ENCODE measurements at places on chromosomes 2 and 18.
A peak's percentile ranks its signal among the peaks of the same experiment; 100 is the strongest.

DNA sequence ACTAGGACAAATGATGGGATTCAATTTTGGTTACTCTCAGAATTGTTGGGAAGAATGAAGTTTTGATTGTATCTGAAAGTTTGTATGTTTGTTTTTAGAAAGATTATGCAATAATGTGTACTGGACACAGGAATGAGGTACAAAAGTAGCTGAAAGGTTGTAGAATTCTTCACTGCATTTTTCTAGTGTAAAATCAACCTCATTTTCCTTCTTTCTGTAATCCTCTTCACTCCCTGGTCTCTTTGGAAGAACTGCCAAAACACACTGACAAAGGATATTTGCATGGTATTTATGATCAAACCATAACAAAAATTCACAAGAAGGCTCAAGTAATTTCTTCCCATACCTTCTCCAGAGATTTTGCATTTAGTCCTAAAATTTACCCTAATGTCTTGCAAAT lies 110.7 kb downstream of the ZEB2 start:
- DNase-seq, result no peak

- DNase-seq, result no peak
These were observed 276.4 kb downstream of the TWIST2 start for GRCh38 chr2:239124152-239124899.

DNA sequence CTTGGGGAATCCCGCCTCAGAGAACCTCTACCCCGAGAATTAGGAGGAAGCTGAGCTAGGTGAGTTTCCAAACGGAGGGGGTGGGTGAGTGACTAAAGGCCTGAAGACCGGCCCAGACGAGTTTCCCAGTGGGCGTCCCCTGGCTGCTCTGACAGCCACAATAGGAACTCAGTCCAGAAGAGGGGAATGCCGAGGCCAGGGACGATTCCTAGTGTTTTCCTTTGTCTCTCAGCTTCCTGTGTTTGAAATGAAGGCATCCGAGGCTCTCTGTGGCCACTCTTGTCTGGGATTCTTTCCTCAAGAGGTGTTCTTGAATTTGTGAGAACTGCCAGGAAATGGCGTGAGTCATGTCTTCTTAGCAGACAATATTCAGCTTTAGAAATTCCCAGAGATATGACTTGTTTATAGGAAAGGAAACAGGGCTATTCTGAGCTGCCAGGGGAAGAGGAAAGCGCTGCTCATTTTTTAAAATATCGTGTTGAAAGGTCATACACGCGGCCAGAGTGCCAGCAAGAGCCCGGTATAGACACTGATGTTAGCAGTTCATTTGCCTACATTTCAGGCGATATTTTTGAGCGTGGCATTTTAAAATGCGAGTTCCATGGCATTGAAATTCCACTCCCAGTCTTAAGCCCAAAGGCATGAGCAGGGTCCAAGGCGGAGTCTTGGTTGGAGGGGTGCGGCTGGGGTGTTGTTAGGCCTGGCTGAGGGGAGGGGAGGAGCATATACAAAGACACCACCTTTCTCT lies 169.1 kb upstream of the KLF7 start:
- no peak for DNase-seq

DNA sequence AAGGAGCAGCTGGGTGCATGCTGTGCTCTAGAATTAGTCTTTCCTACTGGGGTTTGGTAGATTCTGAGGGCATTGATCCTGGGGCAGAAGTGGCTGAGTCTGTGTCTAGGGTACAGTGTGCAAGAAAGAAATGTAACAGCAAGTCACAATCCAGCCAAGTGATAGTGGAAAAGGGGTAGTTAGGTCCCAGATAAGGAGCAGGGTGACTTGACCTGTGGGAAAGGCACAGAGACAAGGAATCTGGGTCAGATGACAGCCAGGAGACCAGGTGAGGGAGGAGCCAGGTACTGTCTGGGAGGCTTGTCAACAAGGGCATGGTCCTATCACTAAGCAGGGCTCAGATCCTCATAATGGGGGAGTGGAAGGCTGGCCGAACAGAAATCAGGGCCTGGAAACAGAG lies 8.1 kb downstream of the IL37 start:
- DNase-seq, result no peak

GRCh38 chr2:238499731-238500580 lies 73.2 kb downstream of the ASB1 start:
- no peak for DNase-seq

GRCh38 chr18:58980991-58981390 lies 116.3 kb downstream of the ZNF532 start:
- no peak for DNase-seq

- DNase-seq, result no peak
These were observed 886.4 kb upstream of the CDH2 start for GRCh38 chr18:29063346-29063745.

- no peak for DNase-seq
These were observed 97.5 kb downstream of the STPG4 start for GRCh38 chr2:47057687-47058002.

GRCh38 chr2:162509288-162509968 lies 165.5 kb downstream of the GCA start:
- no peak for DNase-seq

GRCh38 chr2:232362174-232362900 lies 16.2 kb upstream of the ALPP start:
- DNase-seq, result no peak

- DNase-seq, result no peak
These were observed 400.2 kb upstream of the SETBP1 start for GRCh38 chr18:44280479-44280878.

DNA sequence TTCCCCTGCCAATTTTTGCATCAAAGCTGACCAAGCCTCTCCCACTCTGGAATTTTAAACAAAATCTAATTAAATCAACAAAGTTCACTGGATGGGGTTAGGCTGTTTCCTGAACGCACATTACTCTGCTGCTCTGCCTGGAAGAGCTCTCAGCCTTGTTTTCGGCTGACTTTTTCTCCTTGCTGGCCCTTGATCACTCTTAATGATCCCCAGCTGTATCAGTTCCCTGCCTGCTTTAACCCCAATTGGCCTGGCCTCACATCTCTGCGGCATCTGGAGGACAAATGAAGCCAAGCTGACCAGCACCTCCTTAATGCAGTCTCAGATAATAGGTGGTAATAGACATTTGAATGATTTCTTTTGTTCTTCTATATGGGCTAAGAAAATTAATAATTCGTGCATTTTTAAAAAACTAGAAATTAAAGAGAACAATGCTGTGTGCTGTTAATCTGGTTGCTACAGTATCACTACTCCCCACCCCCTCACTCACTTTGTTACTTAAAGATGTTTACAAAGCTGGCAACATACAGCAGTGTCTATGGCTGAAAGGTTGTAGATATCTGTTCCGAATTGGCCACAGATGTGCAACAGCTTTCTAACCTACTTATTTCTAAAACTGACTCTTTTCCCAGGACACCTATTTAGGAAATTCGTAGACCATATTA lies 415.2 kb upstream of the KCNH7 start:
- DNase-seq, result no peak

DNA sequence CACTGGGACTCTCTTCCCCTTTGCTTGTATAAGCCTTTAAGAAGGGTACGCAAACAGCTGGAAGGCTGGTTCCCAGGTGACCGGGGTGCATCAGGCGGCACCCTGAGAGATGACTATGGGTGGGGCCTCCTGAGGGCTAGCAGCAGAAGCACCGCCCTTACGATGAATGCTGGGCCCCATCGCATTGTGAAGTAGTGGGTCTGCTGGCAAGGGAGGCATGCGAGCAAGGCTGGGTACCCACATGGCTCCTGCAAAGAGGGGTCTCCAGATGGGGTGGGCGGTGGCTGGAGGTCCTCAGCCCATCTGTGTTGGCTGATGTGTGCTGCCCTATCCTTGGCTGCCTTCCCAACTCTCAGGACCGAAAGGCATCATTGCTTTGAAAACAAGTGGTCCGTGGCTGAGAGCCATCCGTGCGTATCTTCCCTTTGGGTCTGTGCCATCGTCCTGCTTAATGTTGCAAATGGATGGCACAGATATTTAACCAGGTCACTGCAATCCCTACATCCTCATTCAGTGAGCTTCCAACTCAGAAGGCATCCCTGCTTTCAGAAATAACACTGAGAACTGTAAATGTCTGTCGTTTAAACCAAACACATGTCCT lies 83.5 kb upstream of the GPC1 start:
- DNase-seq, result no peak

GRCh38 chr2:226835420-226835795 lies 446 bp upstream of the RHBDD1 start:
- DNase-seq, result peak; percentile 63

- no peak for DNase-seq
These were observed 247.3 kb upstream of the SP5 start for GRCh38 chr2:170467568-170468422.

DNA sequence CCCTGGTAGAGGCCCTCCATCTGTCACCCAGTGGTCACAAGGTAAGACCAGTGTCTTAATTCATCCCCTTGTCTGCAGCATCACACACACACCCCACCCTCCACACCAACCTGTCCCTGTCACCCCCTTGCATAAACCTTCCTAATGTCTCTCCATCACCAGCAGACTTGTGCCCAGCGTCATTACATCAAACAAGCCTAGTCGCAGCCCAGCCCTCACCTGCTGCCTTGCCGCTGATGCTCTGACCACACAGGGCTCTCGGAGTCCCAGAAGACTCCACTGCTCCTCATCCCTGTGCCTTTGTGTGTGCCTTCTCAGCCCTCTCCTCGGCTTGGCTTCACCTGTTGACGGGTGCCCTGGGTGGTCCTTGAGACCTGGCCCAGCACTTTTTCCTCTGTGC lies 171.2 kb downstream of the GLI2 start:
- no peak for DNase-seq

- DNase-seq, result no peak
These were observed 1.2 kb downstream of the PER2 start for GRCh38 chr2:238286987-238287736.

GRCh38 chr2:17752892-17753802 lies 463 bp downstream of the SMC6 start:
- DNase-seq, result peak; percentile 74

Data from D341Med (cell line).